ENCODE measurements at places on chromosomes 12 and 14.

DNA sequence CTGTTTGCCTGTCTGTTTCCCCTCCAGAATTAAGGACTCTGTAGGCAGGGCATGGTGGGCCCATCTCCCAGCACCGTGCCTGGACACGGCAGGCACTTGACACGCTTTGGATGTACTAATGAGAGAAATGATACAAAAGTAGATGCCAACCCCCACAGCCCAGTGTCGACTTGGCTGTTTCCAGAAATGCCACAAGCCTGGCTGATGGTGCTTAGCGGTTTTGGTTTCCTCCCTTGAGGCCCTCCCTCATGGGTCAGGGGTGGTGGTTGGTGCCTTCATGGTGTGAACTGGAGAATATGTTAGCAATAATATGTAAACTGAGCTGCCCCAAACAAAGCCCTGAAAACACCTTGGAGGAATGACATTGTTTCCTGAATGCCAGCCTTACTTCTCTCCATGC lies 55.5 kb upstream of the ESRRB start:
- DNase-seq, result no peak

- DNase-seq, result no peak
Observed at GRCh38 chr14:22875748-22876319, 4.3 kb downstream of the LRP10 start.

DNA sequence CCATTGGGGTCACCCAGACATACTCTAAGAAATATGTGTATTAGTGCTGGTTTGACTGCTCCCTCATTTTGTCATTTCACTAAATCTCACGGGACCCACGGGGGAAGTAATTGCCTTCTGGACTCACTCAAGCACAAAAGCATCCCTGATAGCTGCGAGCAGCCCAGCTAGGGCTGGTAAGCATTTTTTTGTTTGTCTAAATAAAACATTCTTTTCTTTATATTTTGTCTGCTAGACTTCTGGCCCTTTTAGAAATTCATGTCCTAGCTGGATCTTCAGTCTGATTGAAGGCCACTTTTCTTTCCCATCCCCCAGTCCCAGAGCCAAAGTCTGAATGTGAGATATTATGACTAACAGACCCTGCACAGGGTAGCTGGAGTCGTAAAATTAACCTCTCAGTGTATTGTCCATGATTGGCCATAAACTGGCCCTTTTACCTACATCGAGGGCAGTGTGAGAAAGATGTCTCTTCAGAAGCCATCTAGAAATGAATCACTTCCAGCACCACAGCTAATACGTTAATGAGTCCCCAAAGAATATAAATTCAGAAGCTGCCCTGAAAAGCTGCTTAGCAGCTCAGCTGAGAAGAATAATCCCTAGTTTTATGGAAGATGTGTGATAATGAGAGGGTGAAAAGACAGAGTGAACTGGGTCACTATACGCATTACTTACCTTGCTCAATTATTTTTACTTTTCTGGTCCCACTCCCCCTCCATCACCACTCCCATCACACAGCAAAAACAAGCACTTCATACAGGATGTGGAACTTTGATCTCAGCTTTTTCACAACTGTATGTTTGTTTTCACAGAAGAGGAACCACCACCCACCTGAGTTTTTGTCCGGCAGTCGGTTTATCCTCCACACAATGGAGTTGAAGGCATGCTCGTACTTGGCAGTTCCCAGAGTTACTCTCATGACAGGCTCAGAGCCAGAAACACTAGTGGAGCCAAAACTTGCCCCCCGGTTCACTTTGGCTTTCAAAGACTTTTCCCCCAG lies 55.6 kb upstream of the GTF2A1 start:
- no peak for DNase-seq

DNA sequence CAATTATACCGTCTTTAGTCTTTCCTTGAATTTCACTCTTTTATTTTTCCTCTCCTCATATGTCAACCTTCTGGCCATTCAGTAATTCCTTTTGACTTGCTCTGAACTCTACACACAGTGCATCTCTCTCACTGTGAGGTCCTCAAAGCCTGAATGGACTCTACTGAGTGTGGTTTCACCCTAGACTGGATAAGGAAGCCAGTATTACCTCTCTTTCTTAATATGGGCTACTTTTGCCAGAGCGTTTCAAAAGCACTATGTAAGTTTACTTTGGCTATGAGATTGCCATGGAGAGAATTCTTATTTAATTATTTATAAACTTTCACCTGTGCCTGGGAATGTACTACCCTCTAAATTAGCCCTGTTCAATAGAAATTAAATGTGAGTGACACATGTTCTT lies 343.5 kb upstream of the DDHD1 start:
- no peak for DNase-seq

GRCh38 chr14:34682787-34683321 lies 31.5 kb downstream of the CFL2 start:
- peak; percentile 5 for DNase-seq

DNA sequence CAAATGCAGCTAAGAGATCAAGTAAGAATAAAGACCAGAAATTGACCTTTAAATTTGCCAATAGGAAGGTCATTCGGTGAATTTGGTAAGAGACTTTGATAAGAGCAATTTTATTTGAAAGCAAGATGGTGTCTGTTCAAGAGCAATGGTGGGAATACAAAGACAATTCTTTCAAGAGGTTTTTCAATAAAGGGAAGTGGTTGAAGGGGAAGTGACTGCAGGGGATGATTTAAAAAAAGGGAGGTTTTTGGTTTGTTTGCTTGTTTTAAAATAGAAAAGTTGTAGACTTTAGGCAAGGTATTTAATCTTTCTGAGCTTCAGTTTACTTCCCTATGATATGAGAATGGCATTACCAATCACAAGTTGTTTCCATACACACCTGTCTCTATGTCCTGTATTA lies 4.3 kb upstream of the APPL2 start:
- DNase-seq, result no peak

- no peak for DNase-seq
Observed at GRCh38 chr14:69346710-69347109, 51.4 kb downstream of the ERH start.

DNA sequence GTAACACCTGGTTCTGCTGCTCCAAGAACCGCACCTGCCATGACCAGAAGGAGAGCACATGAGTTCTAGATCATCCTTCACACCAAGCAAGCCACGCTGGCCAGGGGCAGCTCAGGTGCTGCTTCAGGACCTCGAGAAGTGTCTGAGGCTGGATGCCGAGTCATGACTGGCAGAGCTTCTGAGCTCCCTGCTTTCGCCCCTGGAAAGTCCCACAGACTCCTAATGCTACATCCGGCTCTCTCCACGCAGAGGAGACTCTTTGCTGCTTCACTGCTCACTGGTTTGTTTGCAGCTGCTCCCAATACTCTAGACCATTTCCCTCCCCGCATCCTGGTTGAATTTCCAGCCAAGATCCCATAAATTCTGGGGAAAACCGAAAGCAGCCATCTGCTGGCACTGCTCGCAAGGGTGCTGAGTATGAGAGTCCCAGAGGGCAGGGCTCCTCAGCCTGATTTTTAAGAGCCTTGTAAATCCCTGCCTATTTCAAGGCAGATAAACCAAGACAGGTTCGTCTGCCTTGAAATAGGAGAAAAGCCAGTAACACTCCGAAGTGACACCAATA lies 1.4 kb downstream of the KRT2 start:
- DNase-seq, result no peak

DNA sequence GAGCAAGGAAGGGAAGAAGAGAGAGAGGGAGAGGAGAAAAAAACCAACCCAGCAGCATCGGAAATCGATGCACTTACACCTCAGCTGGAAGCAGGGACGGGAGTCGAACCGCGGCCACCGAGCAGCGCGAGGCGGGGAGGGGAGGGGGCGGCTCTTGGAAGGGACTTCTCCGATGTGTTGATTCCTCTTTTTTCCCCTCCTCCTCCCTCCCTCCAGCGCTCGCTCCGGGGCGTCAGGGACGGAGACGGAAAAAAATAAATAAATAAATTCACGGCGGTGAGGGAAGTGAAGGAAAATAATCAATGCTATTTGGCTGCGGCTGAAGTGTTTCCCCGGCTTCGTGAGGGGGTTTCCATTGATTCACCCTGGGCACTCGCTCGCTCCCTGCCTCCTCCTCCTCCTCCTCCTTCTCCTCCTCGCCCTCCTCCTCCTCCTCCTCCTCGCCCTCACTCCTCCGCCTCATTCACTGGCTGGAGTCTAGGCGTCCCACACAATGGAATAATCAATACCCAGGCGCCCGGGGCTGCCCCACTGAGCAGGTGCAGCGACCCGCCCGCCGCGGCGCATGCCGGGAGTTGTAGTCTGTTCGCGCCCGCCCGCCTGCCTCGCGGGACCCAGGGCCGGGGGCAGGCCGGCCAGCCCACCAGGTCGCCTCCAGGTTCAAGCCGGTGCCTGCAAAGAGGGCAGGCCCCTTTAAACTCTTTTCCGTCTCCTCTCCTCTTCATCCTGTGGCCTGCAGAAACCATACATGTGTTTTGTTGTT lies at the start of gene ZFHX2:
ZFHX2 (minus strand) TSS at position 500 of the 763 bp plus-strand sequence. CDS start 16,440 bp downstream, outside the sequence.
- peak; percentile 77 for DNase-seq

DNA sequence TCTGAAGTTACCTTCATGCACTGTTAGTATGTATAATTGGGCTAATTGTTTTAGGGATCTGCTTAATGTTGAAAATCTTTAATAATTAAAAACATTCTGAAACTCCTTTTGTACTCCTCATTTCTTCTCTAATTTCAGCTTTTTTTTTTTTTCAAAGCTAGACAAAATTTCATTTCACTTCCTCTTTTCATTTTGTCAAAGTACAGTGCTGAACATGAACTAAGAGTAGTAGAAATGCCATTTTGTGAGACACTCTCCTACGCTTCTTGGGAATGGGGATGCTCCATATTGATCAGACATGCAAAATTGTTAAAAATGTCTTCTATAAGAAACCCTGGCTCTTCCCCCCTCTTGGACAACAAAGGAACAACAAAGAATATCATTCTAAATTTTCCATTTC lies 1.7 kb downstream of the ABCD2 start:
- DNase-seq, result no peak

GRCh38 chr14:54864526-54864925 lies 38.1 kb downstream of the GCH1 start:
- DNase-seq, result no peak

GRCh38 chr14:95021588-95021987 lies 135.7 kb downstream of the DICER1 start:
- no peak for DNase-seq

- no peak for DNase-seq
Observed at GRCh38 chr12:68809190-68810026, 1.4 kb downstream of the MDM2 start.

GRCh38 chr12:1553987-1554982 lies 40.1 kb downstream of the FBXL14 start:
- no peak for DNase-seq

GRCh38 chr14:67580336-67581171 lies 19.5 kb downstream of the PIGH start:
- no peak for DNase-seq

GRCh38 chr12:67826946-67827720 lies 162.1 kb upstream of the IFNG-AS1 start:
- DNase-seq, result no peak

DNA sequence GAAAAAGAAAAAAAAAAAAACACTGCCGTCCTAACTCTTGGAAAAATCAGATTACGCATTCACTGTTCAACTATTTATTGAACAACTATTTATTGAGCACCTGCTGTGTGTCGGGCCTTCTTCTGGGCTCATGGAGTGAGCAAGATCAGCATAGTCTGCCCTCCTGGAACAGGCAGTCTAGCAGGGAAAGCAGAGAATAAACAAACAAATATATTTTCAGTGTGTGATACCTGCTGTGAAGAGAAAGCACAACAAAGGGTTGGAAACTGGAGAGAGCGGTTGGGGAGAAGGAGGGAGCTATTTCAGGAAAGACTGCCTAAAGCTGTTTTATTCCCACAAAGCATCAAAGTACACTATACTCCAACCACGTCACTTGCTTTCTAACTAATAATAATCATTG lies 10.8 kb downstream of the PROX2 start:
- no peak for DNase-seq

- no peak for DNase-seq
Observed at GRCh38 chr12:120932058-120932457, 27.9 kb upstream of the SPPL3 start.

DNA sequence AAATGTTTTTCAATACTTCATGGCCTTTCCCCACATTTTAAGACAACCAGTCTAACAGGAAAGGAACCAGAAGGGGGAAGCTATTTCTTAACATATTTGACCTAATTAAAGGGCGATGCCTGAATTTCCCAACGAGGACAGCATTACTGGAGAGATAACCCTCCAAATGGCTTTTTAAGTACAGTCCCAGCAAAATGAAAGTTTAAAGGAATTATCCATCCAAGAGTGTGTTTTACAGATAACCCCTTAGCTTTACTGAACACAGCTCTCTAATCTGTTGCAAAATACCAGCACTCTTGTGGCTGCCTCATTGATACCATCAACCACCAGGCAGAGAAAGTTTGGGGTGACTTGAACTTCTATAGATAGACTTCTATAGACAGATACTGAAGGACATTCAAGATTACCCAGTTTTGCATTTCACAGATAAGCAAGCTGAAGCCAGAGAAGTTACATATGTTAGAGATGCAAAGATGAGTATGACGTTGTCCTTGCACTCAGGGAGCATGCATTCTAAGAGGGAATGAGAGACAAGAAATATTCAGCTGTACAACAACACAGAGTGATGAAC lies 41.3 kb upstream of the DUSP6 start:
- DNase-seq, result no peak

DNA sequence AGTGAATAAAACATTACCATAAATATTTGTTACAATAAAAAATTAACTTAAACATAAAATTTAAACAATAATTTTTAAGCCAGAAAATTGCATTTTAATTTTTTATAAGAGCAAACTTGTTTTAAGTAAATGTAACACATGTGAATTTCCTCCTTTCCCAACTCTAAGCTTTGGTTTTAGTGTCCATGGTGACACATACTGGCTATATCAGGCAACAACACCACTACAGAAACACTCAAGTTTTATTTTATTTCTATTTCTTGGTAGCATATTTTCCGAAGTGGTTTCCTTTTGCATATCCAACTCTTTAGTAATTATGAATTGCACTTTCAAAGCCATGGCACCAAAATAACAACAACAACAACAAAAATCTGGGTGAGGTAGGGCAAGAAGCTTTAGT lies 2.2 kb downstream of the NELL2 start:
- DNase-seq, result peak; percentile 56

- DNase-seq, result no peak
Observed at GRCh38 chr12:63208956-63209355, 58.0 kb upstream of the AVPR1A start.

DNA sequence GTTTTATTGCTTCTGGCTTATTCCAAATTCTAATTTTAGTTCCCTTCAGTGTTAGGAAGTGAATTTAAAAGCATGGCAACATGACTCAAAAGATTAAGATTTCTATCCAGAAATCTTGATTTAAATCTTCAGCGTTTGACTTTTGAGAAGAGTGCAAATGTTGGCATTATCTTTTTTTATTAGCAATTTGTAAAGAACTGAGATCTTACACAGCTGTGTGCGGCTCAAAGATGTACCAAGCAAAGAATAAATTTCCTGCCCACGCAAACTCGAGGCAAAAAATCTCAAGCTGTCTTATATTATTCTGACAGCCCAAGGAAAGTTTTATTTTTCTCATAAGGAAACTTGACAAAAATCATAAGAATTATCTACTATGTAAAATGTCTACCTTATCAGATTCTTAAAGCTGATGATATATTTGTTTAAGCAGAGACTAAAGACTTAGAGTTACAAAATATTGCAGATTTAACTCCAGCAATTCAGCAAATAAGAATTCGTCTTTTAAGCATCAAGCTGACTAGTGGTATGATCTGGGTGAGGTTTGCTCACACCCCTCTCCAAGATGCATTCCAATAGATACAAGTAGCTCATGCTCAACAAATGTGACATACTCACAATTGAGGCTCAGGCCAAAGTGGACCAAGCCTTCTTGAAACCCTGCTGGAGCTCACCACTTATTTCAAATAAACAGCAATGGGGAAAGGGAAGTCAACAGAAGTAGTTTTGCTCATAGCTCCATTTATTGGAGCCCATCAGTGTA lies 47.4 kb upstream of the POC1B start:
- no peak for DNase-seq
